CD4-positive, alpha-beta memory T cell (primary cell): ENCODE measurements at places on chromosomes 3 and 15.

DNA sequence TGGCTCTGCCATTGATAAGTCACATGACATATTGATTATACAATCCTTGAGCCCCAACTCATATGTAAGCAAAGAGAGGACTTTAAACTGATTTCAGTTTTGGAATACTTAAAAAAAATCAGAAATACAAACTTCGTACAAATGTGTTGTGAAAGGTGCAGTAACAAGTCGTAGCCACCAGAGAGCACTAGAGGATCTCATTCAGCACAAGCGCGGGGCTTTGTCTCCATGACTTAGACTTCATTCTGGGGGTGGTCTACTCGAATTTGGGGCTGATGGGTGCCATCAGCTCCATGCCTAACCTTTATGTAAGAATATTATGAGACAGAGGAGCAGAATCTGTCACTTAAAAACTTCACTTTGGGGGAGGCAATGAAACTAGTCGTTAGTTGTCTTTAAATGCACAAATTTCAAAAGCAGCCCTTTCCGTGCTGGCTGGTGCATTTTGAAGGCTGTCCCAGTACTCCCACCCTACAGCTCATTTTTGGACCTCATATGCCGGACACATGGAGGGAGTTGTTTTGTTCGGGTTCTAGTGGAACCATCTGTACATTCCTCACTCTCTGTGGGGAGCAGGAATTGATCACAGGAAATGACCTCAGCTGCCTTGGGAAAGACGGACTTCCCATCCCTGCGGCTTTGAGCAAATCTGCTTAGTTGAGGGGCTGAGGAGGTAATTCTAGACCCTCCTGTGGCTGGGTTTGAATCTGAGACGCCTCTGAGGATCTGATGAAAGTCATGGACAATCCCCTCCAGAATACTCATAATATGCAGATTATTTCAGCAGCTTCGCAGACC lies 27.5 kb upstream of the MASP1 start:
- peak; percentile 52 for DNase-seq

GRCh38 chr15:45794304-45794703 lies 159.5 kb downstream of the SQOR start:
- no peak for DNase-seq

GRCh38 chr3:53740956-53741355 lies 105.3 kb downstream of the CHDH start:
- DNase-seq = no peak

DNA sequence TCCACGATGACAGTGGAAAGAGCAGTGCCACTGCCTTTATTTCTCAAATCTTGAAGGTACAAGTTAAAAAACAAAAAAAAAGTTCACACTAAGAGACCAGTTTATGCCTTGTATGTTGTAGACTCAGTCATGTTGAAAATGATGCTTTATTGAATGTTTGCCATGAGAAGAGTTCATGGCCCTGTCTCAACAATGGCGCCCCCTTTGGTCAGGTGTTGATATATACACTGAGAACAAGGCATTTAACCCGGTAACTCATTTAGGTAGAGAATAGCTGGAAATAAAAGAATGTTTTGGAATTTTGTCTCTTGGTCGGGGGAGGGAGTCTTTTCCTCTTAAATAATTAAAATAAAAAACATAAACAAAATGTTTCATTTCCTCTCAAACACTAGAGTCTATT lies 145.6 kb upstream of the SLC2A2 start:
- DNase-seq = no peak

DNA sequence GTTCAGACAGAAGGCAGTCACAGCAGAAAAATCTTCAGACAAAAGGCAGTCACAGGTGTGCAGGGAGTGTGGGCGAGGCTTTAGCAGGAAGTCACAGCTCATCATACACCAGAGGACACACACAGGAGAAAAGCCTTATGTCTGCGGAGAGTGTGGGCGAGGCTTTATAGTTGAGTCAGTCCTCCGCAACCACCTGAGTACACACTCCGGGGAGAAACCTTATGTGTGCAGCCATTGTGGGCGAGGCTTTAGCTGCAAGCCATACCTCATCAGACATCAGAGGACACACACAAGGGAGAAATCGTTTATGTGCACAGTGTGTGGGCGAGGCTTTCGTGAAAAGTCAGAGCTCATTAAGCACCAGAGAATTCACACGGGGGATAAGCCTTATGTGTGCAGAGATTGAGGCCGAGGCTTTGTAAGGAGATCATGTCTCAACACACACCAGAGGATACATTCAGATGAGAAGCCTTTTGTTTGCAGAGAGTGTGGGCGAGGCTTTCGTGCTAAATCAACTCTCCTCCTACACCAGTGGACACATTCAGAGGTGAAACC lies 27.6 kb downstream of the ZNF589 start:
- peak; percentile 82 for DNase-seq

- DNase-seq = no peak
Observed at GRCh38 chr3:130342821-130343661, 2.4 kb upstream of the COL6A5 start.

DNA sequence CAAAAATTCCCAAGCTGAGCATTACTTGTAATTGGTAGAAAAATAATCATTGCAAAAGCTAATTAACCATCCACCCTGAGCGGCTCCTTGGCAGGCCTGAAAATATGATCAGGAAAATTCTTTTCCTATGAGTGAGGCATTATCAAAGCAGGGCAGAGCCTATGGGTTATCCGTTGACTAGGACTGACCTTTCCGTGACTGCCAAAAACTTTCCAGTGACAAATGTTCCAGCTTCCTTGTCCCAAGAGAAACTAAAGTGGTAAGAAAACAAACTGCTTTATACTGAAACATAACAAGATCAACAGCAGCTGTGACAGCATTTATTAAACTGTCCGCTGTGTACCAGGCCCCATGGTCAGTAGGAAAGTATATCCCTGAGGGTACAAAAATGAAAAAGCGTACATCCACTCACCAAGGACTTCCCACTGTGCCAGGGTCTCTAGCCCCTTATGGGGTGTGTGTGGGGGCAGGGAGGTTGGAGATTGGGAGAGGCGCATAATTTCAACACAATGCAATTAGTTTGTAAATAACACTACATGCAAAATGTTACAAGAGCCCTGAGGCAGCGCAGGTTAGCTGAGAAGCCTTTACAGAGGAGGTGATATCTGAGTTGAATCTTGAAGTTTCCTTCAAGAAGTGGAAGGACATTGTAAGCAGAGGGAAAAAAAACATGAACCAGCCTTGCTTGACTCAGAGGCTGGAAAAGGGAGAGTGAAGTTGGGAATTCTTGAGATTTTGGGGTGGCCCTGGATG lies 8.5 kb downstream of the LIPC start:
- no peak for DNase-seq

DNA sequence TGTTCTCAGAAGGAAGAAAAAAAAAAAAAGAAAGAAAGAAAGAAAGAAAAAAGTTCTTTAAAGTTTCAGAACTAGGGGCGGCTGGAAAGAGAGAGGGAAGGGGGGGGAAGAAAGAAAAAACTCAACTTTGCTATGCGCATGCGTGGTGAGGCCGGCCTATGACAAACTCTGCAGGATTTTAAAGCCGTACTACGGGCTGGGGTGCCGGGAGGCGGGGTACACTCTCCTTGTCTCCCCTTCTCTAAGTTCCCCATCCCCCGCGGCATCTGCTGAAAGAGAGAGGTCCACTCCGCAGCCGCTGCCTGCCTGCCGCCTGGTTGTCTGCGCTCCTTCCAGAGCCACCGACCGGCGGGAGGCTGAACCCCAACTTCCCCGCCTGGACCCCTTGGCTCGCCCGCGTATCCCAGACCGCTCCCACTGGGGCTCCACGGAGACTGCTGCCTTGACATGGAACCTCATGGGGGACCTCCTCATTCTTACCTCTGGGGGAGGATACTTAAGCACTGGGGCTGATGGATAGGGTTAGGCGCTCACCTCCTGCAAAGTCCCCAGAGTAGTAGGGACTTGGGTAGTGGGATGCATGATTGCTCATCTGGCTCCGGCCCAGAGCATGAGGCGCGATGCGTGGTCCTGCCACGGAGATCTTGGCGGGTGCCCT lies 1.4 kb upstream of the WNT5A start:
- DNase-seq = no peak

DNA sequence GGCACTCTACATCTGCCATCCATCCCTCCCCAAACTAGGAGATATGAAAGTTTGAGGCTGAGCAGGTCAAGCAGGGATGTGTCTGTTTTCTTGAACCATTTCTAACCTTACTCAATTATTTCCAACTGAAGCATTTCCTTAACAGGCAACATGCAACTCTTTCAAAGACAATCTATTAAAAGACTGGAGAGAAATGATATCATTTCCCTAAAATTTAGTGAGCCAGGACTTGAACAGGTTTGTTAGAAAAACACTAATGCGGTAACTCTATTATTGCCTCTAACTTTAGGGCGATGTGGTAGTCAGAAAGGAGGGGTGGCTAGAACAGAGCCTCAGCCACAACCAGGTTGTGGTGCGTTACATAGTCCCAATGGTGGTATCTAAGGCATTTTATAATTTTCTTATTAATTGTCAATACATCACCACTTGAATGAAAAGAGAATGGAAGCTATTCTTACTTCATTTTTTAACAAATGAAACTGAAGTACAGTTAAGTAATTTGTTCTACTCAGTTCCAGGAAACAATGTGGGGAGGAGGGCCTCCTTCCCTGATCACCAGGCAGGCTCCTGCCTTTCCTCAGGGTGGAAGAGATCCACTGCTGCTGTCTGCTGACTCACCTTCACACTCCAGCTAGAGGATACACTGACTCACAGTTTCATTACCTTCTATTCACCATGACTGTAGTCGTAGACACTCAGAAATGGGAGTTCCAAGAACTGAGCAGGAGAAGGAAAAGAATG lies 22.8 kb downstream of the MYO1E start:
- DNase-seq = no peak

DNA sequence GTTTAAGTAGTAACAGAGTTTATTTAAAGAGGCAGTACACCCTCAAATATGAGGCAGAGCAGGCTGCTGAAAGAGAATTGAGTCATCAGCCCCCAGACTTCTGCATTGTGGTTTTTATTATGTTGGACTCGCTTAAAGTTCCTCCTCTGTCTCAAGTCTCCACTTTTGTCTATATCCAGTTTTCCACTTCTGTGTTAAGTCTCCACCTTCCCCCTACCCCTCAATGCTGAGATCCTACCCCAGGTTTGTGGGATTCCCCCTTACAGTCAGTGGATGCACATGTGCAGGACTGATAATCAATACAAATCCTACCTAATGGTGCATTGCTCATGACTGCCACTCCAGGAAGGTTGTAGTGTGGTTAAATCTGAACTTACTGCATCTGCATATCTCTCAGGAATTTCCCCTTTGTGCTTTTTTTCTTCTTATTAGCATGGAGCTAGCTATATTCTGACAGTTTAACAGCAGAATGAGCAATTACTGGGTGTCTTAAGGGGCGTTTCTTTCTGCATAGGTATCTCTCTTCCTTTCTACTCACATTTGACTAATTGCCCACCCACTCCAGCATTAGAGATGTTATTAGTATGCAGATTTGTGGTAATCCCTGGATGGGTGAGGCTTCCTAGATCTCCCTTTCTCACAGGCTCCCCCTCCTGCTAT lies 11.9 kb upstream of the CD200R1L start:
- no peak for DNase-seq

GRCh38 chr3:79844176-79844575 lies 76.4 kb upstream of the ROBO1 start:
- DNase-seq = no peak

- DNase-seq = no peak
Observed at GRCh38 chr3:183536238-183536880, 19.1 kb downstream of the KLHL6 start.

DNA sequence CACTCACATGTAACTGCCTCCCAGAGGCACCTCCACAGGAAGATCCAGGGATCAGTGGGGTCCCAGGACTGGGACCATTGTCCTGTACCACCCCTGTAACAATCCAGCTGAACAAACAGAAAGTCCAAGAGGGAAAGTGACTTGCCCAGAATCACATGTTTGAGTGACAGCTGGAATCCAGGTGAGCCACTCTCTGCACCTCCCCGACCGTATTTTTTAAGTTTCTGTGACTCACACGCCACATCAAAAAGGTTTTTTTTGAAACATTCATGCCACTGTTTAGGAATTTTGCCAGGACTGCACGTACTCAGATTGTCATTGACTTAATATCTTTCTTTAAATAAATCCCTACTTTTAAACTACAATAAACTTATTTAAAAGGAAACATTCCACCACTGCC lies 9.8 kb upstream of the SLC6A1 start:
- DNase-seq = no peak

DNA sequence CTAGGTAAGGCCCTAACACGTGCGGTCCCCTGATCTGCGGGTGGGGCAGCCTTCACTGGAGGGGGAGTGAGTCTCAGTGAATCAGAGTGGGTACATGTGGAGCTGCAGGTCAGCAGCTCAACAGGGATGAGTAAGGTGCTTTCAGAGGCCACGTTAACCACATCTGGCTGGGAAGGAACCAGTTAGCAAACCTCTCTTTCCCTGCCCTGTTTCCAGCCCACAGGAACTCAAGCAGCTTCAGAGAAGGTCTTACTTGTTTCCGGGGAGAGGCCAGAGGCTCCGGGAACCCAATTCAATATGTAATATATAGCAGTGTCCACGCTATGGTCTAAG lies 175.3 kb downstream of the XXYLT1 start:
- DNase-seq = no peak

- DNase-seq = no peak
Observed at GRCh38 chr3:152176241-152176640, 92.5 kb upstream of the MBNL1 start.

DNA sequence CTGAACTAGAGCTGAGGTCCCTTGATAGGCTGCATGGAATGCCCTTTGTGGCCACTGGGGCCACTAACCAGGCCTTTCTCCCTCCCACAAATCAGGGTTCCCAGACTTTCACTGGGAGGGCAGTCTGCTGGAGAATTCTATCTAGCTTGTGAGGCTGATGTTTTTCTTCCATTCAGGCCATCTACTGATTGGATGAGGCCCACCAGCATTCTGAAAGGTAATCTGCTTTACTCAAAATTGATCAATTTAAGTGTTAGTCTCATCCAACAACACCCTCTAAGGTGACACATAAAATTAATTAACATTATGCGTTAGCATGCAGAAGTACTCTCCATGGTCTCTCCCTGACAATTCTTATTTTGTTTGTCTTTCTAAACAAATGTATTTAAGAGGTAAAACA lies 80.5 kb downstream of the RTP4 start:
- no peak for DNase-seq

DNA sequence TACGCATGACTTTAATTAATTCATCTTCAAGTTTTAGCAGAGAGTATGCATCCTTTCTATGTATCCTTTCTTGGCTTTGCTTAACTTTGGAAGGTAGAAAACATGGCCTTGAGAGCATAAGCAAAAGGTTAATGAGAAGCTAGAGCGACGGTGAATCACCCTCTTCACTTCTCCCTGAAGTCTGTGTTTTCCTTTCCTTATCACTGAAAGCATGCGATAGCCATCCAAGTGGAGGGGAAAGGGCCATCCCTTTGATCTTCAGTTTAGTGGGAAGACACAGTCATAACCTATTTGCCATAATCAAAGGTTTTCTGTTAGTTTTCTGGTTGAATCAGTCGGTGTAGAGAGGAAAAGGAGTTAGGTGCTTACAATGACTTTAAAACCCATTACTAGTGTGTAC lies 354.0 kb upstream of the ROBO2 start:
- no peak for DNase-seq

- no peak for DNase-seq
Observed at GRCh38 chr15:51307325-51307724, 31.1 kb downstream of the CYP19A1 start.
